ENCODE measurements at places on chromosomes 5 and 9. TPM values are rescaled to one million over a fixed set of nuclear protein-coding genes. Genes with fewer than 3 reads are reported as not detected.

The PLAC8L1 gene
- total RNA-seq, result 0.94 TPM

The RGS3 gene
- 22.0 TPM for total RNA-seq

The SPZ1 gene
- not detected for total RNA-seq

The FCN2 gene
- total RNA-seq, result not detected

The ALDH1B1 gene
- 2.7 TPM for total RNA-seq

The SEPTIN8 gene
- total RNA-seq, result 8.8 TPM

The KIF4B gene
- total RNA-seq, result not detected

The LPCAT1 gene
- total RNA-seq, result 23.4 TPM

The UTP15 gene
- 35.8 TPM for total RNA-seq

The TUSC1 gene
- not detected for total RNA-seq

The CDH9 gene
- not detected for total RNA-seq

The ABCA1 gene
- 16.0 TPM for total RNA-seq

The SHOC1 gene
- total RNA-seq, result not detected

The STRBP gene
- total RNA-seq, result 11.1 TPM

The CD180 gene
- 0.05 TPM for total RNA-seq

The TAF11L5 gene
- total RNA-seq, result not detected

The SLC6A19 gene
- total RNA-seq, result not detected

The WDR5 gene
- total RNA-seq, result 18.4 TPM

The BTNL8 gene
- not detected for total RNA-seq

The MYORG gene
- total RNA-seq, result 0.65 TPM

The ARL14EPL gene
- total RNA-seq, result not detected

The PFN3 gene
- total RNA-seq, result not detected

The SLCO6A1 gene
- total RNA-seq, result not detected

The RASEF gene
- total RNA-seq, result not detected

The TTC23L gene
- total RNA-seq, result 0.96 TPM

The WNT8A gene
- not detected for total RNA-seq

The TNFSF8 gene
- 47.6 TPM for total RNA-seq

The SLC36A3 gene
- total RNA-seq, result not detected

The SLC46A2 gene
- total RNA-seq, result not detected

The RXRA gene
- total RNA-seq, result 10.6 TPM

The HRCT1 gene
- total RNA-seq, result not detected

The ZNF483 gene
- 21.2 TPM for total RNA-seq

The S100Z gene
- 1.2 TPM for total RNA-seq

The LHFPL2 gene
- total RNA-seq, result 1.3 TPM

The DND1 gene
- 1.9 TPM for total RNA-seq

The PWWP2A gene
- total RNA-seq, result 18.0 TPM

The NKD2 gene
- not detected for total RNA-seq

The PRRX2 gene
- total RNA-seq, result not detected

The DMRT1 gene
- total RNA-seq, result not detected

The LYSMD3 gene
- total RNA-seq, result 17.8 TPM

The LRRTM2 gene
- 0.13 TPM for total RNA-seq

The LCN15 gene
- not detected for total RNA-seq

The JAK2 gene
- 14.6 TPM for total RNA-seq

The CCL28 gene
- 10.6 TPM for total RNA-seq

The PITX1 gene
- not detected for total RNA-seq

The CTXN3 gene
- total RNA-seq, result not detected

The CD14 gene
- 9.2 TPM for total RNA-seq

The SHISAL2B gene
- not detected for total RNA-seq

The GNE gene
- 15.4 TPM for total RNA-seq

The GABRA6 gene
- total RNA-seq, result not detected

All from T-helper 17 cell (primary cell).